ENCODE measurements at places on chromosomes 7 and 10.
A peak's percentile ranks its signal among the peaks of the same experiment; 100 is the strongest.

DNA sequence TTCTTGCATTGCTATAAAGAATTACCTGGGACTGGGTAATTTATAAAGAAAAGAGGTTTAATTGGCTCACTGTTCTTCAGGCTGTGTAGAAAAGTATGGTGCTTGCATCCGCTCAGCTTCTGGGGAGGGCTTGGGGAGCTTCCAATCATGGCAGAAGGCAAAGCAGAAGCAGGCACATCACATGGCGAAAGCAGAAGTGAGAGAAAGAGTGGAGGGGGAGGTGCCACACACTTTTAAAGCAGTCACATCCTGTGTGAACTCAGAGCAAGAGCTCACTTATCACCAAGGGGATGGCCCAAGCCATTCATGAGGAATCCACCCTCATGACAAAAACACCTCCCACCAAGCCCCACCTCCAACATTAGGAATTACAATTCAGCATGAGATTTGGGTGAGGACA lies 303.5 kb downstream of the OTUD1 start:
- no peak for DNase-seq

- DNase-seq: no peak
These were observed 85.8 kb downstream of the MKX start for GRCh38 chr10:27659786-27660185.

DNA sequence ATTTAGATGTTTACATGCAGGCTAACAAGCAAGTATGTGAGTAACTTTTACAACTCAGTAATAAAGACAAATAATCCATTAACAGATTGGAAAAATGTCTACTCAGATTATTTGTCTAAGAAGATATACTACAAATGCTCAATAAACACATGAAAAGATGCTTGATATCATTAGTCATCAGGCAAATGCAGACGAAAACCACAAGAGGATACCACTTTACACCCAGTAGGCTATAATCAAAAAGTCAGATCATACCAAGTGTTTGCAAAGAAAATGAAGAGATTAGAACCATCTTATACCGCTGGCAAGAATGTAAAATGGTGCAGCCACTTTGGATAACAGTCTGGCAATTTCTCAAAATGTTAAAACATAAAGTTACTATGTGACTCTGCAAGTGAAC lies 84.1 kb downstream of the MALSU1 start:
- no peak for DNase-seq

DNA sequence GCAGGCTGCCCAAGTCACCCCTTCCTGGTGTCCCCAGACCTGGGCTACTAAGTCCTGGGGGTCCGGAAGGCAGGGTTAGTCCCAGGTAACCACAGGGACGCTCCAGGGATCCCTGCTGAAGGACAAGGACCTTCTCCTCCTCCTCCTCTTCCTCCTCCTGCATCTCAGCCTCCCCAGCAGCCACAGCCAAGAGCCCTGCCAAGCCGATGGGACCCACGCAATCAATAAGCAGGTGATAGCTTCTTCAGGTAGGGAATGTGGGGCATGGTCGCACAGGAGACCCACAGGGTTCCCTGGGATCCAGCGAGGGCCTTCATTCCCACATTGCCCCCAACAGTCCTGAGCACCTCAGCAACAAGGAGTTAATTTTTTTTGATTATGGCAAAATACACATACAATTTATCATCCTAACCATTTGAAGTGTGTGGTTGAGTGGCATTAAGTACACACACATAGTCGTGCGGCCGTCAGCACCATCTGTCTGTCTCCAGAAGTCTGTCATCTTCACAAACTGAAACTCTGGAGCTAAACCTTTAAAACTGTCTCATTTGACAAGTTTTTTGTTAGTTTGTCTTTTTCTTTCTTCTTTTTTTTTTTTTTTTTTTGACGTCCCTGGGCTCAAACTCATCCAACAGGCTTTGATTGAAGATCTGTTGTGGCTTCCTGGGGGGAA lies 12.1 kb downstream of the CRYGN start:
- no peak for DNase-seq

DNA sequence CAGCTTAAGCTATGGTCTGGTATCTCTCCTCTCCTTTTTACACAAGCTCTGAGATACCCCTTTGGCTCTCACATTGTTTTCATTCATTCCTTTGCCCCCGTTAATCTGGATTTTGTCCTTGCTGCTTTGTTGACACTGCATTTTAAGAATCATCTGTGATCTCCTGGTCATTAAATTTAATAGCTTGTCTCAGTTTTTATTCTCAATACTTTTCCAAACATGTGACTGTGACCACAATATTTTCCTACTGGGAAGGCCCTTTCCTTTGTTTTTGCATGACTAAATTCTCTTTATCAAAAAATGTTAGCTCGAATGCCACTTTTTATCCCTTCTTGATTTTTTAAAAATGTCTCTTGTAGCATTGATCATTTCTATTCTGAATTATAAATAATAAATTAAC lies 171.2 kb downstream of the SUGCT start:
- DNase-seq: no peak

GRCh38 chr7:75878312-75878768 lies 494 bp upstream of the RHBDD2 start:
- no peak for DNase-seq

GRCh38 chr7:137950263-137950621 lies 51.6 kb downstream of the CREB3L2 start:
- DNase-seq: no peak

GRCh38 chr10:18216482-18216881 lies 76.3 kb downstream of the CACNB2 start:
- no peak for DNase-seq

DNA sequence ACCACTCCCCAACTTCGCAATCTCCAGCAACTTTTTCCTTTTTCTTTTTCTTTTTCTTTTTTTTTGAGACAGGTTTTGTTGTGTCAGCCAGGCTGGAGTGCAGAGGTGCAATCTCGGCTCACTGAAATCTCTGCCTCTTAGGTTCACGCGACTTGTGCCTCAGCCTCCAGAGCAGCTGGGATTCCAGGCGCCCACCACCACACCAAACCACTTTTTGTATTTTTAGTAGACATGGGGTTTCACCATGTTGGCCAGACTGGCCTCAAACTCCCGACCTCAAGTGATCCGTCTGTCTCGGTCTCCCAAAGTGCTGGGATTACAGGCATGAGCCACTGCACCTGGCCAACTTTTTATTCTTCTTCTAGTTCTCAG lies 55.0 kb downstream of the KIAA1549 start:
- DNase-seq: no peak

GRCh38 chr7:77330169-77330882 lies 85.8 kb downstream of the GSAP start:
- DNase-seq: no peak

DNA sequence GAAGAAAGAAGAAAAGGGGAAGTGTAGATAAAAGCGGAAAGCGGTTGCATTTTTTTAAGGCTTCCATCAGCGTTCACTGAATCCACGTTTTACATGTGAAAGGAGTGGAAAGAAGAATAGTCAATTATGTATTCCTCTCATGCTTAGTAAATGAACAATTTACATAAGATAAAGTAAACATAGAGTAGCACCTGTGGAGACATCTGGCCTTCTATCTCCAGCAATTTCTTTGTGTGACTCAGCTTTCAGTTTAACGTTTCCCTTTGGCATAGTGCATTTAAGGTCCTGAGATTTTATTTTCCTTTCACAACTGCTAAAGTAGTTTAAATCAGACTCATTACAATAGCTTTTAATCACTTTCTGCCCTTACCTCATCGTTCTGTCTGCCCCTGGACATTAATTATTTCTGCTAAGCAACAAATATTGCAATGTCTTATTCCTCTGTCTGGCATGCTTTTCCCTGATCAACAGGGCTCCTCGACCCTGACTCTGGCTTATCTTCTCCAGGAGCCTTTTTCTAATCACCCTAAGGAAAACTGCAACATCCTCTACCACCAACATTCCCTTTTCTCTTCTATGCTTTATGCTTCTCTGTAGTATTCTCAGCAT lies 383.5 kb upstream of the VWC2 start:
- DNase-seq: no peak

- DNase-seq: no peak
These were observed 226.4 kb downstream of the TWIST1 start for GRCh38 chr7:18890885-18891621.

DNA sequence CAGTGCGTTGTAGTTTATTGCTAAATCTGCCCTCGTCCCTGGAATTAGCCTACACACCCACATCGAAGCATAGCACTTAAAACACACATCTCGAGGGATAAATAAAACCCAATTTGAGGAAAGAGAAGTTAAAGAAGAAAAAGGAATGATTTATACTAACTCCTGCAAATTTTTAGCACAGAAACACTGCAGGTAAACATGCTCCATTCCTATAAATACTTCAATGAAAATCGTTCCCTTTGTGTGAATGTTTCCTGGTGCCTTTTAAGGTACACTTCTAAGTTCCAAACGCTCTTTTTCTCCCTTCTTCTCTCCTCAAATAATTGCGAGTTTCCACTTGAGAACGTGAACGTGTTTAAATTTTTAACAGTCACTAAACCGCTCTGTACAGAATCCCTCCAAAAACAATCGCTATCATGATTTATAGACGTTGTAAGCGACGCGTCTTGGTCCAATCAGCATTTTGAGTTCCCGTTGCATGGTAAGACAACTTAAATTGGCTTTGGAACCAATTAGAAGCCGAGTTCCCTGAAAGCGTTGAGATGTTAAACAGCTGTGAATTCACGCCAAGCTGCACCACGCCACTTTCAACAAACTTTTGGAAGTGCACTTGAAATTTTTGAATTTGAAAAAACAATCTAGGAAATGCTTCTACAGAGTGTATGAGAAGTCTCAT lies 12.5 kb upstream of the EBLN1 start:
- peak; percentile 39 for DNase-seq
